ENCODE measurements at places on chromosomes 7 and 10.
A peak's percentile ranks its signal among the peaks of the same experiment; 100 is the strongest.

DNA sequence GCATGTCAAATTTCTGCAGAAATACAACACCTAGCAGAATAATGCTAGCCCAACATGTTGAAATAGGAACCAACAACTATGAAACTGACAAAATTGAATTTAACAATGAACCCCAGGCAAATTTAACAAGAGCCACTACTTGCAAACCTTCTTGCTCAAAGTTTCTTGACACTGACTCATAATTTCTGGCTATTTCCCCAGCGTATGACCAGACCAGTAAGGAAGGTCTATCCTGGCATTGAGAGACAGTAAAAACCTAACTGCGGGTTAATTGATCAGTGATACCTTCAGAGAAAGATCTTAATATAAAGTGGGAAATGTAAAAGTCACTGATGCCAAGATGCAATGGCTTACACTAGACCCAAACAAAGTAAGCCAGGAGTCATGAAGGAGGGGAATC lies 510.1 kb downstream of the ARL4A start:
- DNase-seq, result no peak

GRCh38 chr7:43880596-43880995 lies 11.3 kb upstream of the MRPS24 start:
- no peak for DNase-seq

DNA sequence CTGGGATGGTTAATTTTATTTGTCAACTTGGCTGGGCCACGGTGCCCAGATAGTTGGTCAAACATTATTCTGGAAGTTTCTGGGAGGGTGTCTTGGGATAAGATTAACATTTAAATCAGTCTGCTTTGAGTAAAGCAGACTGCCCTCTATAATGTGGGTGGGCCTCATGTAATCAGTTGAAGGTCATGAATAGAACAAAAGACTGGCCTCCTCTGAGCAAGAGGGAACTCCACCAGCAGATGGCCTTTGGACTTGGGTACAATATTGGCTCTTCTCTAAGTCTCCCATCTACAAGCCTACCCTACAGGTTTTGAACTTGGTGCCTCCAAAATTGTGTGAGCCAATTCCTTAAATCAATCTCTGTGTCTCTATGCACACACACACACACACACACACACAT lies 61.8 kb downstream of the PLXNA4 start:
- no peak for DNase-seq

GRCh38 chr7:123352973-123353372 lies 153.2 kb upstream of the SLC13A1 start:
- no peak for DNase-seq

DNA sequence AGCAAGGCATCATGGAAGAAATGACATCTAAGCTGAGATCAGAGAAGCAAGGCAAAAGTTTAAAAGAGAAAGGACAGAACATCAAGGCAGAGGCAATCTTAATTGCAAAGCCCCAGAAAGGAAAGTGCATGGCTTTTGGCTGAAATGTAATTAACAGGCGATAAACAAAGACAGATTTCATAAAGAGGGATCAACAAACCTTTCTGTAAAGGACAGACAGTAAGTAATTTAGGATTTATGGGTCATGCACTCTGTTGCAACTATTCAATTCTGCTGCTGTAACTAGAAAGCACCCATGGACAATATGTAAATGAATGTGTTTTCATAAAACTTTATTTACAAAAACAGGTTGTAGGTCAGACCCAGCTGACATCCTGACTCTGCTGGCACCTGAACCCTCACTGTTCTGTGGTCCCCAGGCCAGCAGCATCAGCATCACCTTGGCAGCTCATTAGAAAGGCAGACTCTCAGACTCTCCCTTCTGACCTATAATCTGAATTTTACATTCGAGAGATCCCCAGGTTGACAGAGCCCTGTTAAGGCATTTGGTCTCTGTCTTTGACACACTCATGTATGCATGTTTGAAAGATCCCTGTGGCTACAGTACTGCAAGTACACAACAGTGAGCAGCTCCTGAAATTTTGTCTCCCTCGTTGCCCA lies 362.9 kb upstream of the NFE2L3 start:
- no peak for DNase-seq

GRCh38 chr10:89213191-89213808 lies 6.2 kb upstream of the CH25H start:
- DNase-seq, result peak; percentile 54

- no peak for DNase-seq
Observed at GRCh38 chr7:43700646-43701499, 28.4 kb downstream of the COA1 start.

DNA sequence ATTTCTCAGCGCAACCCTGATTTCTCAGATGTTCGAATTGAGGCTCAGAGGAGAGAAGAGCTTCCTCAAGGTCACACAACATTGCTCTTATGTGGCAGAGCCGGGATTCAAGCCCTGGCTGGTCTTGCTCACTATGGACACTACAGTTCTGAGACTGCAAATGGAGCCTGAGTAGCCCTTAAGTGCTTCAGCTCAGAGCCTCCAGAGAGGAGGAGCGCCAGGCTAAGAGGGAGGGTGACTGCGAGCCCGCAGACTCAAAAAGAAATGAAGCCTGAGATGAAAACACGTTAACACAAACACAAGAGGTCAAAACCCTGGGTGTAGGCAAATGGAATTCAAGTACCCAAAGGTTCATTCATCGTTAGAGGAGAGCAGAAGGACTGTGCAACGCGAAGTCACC lies 13.9 kb downstream of the ARHGAP22 start:
- DNase-seq, result no peak

GRCh38 chr7:30908681-30909080 lies 3.0 kb upstream of the AQP1 start:
- DNase-seq, result no peak

- DNase-seq, result no peak
Observed at GRCh38 chr7:2120251-2120660, 112.5 kb downstream of the MAD1L1 start.

GRCh38 chr10:17003151-17003550 lies 126.5 kb downstream of the CUBN start:
- no peak for DNase-seq

DNA sequence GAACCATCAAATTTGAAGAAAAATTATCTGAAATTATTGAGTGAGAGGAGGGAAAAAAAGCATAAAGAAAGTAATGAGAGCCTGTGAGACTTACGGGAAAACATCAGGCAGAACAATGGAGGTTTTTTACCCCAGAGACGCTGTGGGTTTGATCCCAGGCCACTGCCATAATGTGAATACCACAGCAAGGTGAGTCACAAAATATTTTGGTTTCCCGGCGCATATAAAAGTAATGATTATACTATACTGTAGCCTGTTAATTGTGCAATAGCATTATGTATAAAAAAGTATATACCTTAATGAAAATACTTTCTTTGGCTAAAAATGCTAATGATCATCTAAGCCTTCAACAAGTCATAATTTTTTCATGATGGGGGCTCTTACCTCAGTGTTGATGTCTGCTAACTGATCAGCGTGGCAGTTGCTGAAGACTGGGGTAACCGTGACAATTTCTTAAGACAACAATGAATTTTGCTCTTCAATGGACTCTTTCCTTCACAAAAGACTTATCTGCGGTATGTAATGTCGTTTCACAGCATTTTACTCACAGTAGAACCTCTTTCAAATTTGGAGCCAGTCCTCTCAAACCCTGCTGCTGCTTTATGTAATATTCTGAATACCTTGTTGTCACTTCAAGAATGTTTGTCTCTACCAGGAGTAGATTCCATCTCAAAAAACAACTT lies 97.0 kb upstream of the FAM20C start:
- no peak for DNase-seq

GRCh38 chr7:80286611-80287010 lies 152.0 kb downstream of the GNAI1 start:
- DNase-seq, result no peak

GRCh38 chr10:10247585-10247984 lies 770.1 kb upstream of the CELF2 start:
- DNase-seq, result no peak

- no peak for DNase-seq
Observed at GRCh38 chr10:61633665-61634064, 29.1 kb upstream of the CABCOCO1 start.

DNA sequence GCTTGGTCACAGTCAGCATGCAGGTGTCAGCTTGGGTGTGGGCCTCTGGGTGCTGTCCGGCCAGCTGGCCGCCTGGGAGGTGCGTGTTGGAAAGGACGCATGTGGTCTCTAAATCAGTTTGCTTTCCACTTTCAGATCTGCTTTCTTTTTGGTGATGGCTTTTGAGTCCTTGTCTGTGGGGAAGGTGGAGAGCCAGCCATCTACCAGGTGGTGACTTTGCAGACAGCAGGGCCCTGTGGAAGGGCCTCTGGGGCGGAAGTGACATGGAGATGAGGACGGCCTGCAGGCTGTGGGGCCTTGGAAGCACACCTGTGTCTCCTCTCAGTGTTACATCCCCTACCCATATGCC lies 59.4 kb downstream of the WDR37 start:
- no peak for DNase-seq

- DNase-seq, result no peak
Observed at GRCh38 chr10:36163827-36164226, 521.7 kb upstream of the FZD8 start.

DNA sequence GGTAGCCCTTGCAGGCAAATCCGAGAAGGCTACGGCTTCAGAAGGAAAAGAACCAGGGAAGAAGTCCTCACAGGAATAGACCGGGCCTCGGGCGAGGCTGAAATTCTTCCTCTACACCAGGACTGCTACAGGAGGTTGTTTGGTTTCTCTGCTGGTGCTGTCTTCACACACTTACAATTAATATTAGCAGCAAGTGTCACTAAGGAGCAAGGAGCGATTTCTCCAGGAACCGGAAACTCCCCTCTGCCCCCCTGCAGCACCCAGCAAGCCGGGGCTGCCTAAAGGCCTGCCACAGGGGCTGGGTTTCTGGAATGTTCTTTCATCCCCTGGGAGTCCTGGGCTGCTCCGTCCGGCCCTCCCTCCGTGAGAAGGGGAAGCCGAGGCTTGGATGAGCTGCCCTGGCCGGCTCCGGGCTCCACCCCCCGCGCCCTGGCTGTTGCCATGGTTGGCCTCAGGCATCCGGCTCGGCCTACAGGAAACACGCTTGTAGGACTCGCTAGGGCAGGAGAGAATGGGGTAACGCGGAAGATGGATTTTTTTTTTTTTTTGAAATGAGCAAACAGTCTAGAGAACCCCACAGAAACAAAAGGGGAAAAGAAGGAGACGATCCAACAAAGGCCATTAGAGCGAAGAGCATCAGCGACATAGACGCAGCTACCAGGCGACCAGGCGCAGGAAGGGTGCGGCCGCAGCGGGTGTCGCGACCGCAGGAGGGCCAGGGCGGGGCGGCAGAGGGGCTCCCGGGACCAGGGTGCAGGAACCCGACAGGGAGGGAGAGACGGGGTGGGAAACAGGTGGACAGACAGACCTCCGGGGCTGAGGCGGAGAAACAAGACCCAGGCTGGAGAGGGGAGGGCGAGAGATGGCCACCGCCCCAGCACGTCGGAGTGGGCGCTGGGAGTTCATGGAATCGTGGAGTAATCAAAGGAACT lies 33.0 kb downstream of the EN2 start:
- no peak for DNase-seq

DNA sequence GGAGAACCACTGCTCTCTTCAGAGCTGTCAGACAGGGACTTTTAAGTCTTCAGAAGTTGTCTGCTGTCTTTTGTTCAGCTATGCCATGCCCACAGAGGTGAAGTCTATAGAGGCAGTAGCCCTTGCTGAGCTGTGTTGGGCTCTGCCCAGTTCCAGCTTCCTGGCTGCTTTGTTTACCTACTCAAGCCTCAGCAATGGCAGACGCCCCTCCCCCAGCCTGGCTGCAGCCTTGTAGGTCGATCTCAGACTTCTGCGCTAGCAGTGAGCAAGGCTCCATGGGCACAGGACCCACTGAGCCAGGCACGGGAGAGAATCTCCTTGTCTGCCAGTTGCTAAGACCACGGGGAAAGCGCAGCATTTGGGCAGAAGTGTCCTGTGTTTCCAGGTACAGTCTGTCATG lies 12.1 kb upstream of the CPA2 start:
- DNase-seq, result no peak

- peak; percentile 5 for DNase-seq
Observed at GRCh38 chr10:22103701-22104470, 100.4 kb upstream of the DNAJC1 start.

DNA sequence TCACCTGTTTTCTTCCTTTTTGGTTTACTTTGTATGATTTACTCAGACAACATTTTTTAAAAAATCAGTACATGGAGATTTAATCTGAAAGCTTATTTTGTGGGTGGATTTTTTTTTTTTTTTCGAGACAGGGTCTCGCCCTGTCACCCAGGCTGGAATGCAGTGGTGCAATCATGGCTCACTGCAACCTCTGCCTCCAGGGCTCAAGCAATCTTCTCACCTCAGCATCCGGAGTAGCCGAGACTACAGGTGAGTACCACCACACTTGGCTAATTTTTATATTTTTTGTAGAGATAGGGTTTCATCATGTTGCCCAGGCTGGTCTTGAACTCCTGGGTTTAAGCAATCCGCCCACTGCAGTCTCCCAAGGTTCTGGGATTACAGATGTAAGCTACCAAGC lies 2.5 kb downstream of the GSTO1 start:
- DNase-seq, result no peak

DNA sequence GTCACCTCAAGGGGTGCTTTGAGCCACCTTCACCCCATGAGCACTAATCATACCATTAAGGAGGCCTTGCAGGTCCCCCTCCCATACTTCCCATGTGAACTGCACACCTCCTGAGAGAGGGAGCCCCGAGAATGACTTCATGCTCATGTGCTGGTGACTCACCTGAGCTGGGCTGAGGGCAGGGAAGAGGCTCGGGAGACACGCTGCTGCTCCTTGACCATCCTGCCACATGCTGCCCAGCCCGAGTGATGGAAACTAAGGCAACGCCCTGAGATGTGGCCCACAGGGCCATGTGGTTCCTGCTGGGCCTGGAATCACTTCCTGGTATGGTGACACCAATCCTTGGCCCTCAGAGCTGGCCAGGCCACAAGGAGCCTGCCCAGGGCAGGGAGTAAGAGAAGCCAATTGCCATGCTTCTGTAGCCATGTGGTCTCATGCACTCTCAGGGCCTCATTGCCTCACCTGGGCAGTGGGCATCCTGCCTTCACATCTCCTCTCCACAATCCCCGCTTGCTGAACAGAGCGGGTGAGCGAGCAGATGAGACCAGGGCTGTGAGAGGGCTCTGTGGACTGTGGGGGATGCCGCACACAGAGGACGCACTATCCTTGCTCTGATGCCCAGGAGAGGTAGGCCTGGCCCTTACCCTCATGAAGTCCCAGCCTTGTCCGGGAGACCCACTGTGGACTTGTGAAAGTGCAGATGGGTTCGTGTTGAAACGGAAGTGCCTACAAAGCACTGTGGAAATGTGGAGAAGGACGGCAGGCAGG lies 18.3 kb upstream of the PPIF start:
- DNase-seq, result no peak

DNA sequence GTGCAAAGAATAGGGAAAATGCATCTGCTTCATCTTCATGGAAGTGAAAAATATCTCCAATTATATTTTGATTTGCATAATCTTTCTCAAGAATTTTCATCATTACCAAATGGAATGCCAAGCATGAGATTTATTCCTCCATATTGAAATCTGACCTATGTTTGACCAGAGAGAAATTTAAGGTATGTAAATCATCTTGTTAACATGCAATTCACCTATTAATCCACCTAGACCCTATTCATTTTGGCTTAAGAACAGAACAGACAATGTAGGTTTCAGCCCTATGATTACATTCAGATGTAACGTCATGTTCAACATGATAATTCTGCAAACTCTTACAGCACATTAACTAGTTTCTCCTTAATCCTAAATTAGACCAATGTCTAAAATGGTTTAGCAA lies 30.8 kb upstream of the TMEM140 start:
- no peak for DNase-seq
